Endothelial cell of umbilical vein (primary cell): ENCODE measurements at places on chromosomes 11 and 22. TPM values are rescaled to one million over a fixed set of nuclear protein-coding genes. Genes with fewer than 3 reads are reported as not detected.

Gene KLHDC7B
- total RNA-seq, result not detected in 2 replicates

- H3K27ac ChIP-seq, result no peak overlapping the region
- no peak for DNase-seq
- H3K36me3 ChIP-seq, result no peaks in the 10 kb centered on the region
Observed at GRCh38 chr22:50326225-50326955, 422 bp downstream of the DENND6B start.

GRCh38 chr11:13297917-13298356 lies 20.3 kb downstream of the BMAL1 start:
- no peaks in the 10 kb centered on the region for H3K27me3 ChIP-seq
- H3K4me3 ChIP-seq, result no peak overlapping the region
- H3K36me3 ChIP-seq, result no peaks in the 10 kb centered on the region
- H3K4me1 ChIP-seq, result no peaks in the 10 kb centered on the region
- no peak for DNase-seq
- H3K27ac ChIP-seq, result no peak overlapping the region

DNA sequence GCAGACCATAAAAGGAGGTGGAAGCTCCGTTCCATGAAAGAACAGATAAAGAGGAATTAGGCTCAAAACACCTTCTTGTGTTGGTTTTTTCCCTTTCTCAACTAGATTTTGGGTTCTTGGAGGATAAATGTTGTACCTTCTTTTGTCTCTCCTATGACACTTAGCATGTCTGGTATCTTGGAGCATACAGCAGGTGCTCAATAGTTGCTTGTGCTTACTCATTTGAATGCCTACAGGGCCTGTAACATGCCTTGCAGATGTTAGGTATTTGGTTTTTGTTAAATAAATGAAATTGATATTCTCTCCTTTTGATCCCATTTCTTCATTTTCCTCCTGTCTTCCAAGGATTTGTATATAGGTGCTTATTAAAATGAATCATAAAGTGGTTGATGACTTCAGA lies 16.4 kb upstream of the PLET1 start:
- peaks cover 9% of the 10 kb centered on the region for H3K27me3 ChIP-seq
- H3K4me1 ChIP-seq, result peaks cover 6% of the 10 kb centered on the region
- H3K36me3 ChIP-seq, result no peaks in the 10 kb centered on the region
- DNase-seq, result no peak

Gene MUC6
- not detected in 2 replicates for total RNA-seq

DNA sequence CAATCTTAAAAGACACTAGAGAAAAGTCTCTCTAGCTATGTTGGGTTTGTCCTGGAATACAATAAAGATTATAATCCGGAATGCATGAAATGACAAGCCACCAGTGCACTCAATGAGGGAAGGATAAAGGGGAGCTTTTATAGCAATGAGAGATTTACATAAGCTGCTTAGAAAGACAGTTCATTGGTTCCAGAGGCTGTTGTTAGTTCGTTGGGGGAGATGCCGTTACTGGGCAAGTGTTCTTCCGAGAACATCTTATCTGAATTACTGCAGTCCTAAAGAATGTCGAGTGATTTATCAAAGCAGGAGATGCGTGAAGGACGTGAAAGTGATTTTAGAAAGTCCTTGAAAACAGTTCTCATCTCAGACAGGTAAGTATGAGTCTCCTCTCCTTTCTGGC lies 33.6 kb downstream of the SYN3 start:
- no peaks in the 10 kb centered on the region for H3K4me1 ChIP-seq
- no peak overlapping the region for H3K4me3 ChIP-seq
- DNase-seq, result no peak
- H3K27ac ChIP-seq, result no peak overlapping the region
- H3K27me3 ChIP-seq, result no peaks in the 10 kb centered on the region
- H3K36me3 ChIP-seq, result no peaks in the 10 kb centered on the region

Gene INS
- not detected in 2 replicates for total RNA-seq

Gene KDELR3
- total RNA-seq, result 28.6 and 40.2 TPM in 2 replicates

DNA sequence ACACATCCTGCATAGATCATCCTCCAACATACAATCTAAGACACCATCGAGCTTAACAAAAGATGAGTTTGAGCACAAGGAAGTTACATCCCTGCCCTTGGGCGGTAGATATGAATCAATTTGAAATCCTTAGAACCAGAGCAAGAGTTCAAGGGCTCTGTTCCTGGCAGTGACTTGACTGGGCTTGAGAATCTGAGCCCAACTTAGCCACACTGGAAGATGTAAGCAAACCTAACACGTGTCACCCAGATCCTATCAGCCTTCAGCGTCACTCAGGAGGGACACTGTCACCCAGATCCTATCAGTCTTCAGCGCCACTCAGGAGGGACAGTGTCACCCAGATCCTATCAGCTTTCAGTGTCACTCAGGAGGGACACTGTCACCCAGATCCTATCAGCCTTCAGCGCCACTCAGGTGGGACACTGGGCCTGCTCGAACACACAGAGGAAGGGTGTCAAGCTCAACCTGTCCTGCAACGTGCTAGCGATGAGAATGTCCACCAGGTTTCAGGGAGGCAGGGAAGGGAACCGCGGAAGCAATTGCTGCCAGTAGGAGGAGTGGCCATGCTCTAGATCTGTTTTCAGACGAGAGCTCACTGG lies 32.8 kb upstream of the CTSD start:
- H3K4me3 ChIP-seq, result no peak overlapping the region
- H3K4me1 ChIP-seq, result no peaks in the 10 kb centered on the region
- no peaks in the 10 kb centered on the region for H3K36me3 ChIP-seq
- DNase-seq, result no peak
- no peak overlapping the region for H3K27ac ChIP-seq

DNA sequence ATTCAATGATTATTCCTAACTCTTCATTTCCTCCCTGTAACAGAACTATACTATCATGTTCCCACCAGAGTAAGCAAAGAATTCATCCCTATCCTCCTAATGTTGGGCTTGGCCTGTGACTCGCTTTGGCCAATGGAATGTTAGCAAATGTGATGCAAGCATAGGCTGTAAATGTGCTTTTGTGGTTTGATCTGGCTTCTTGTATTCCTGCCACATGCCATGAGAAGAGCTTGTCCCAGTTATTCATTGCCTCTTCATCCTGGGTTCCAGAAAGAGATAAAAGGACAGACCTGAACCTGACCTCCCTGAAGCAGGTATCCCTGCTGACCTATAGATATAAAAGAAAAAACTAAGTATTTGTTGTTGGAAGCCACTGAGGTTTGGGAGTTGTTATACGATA lies 51.0 kb downstream of the SYTL2 start:
- no peaks in the 10 kb centered on the region for H3K36me3 ChIP-seq
- DNase-seq, result no peak
- no peaks in the 10 kb centered on the region for H3K4me1 ChIP-seq
- H3K27me3 ChIP-seq, result peaks cover 6% of the 10 kb centered on the region

Gene SNX32
- total RNA-seq, result 1.0 TPM in 1 of 2 replicates, not detected in the other

DNA sequence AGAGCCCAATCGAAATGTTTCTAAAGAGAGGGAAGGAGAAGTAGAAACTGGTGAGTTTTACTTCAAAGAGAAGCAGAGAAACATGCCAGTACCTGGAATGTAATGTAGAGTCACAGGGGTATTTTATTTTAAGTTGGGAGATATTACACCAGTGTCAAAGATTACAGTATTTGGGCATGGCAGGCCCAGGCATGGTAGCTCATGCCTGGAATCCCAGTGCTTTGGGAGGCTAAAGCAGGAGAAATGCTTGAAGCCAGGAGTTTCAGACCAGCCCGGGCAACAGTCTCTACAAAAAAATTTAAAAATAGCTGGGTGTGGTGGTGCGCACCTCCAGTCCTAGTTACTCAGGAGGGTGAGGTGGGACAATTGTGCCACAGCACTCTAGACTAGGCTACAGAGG lies 2.7 kb downstream of the SYCE3 start:
- no peak for DNase-seq
- no peak overlapping the region for H3K27ac ChIP-seq
- H3K27me3 ChIP-seq, result peaks cover 18% of the 10 kb centered on the region
- no peaks in the 10 kb centered on the region for H3K36me3 ChIP-seq

DNA sequence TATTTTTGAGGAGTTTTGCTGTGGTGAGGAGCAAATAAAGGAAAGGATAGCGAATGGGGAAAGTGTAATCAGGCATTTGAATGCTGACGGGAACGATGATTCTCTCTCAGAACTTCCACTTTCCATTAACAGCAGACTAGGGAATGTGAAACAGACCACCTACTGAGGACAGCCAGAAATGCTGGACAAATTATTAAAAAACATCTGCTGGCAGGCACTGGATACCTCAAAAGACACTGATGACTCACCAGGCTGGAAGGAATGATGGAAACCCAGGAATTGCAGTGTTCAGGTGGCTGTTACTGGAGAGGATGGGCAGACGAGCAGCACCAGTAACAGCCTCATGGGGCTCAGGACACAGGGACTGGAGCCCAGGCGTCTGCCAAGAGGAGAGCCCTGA lies 33.4 kb downstream of the PLA2G6 start:
- H3K27ac ChIP-seq, result no peak overlapping the region
- DNase-seq, result no peak
- no peak overlapping the region for H3K4me3 ChIP-seq
- H3K27me3 ChIP-seq, result no peaks in the 10 kb centered on the region
- no peaks in the 10 kb centered on the region for H3K36me3 ChIP-seq

Gene SCARF2
- total RNA-seq, result 18.4 and 20.1 TPM in 2 replicates
